ENCODE measurements at places on chromosomes 5 and 9.

GRCh38 chr5:14011089-14012020 lies 66.9 kb upstream of the DNAH5 start:
- DNase-seq: peak; percentile 86

DNA sequence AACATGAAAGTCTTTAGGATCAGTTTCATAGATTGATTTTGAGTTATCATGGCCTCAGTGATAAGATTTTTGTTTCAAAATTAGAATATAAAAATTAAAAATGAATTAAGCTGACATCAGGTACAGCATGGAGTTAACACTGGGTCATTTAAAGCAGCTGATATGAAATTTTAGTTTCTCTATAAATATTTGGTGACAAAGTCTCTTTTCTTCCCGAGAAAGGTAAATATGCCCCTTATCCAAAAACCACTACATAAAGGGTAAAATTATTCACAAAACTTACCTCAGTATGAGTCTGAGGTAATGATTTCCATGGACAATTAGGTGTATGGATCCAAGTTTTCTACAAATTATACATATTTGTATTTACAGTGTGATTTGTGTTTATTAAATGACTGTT lies 121.5 kb upstream of the PJA2 start:
- DNase-seq: no peak

DNA sequence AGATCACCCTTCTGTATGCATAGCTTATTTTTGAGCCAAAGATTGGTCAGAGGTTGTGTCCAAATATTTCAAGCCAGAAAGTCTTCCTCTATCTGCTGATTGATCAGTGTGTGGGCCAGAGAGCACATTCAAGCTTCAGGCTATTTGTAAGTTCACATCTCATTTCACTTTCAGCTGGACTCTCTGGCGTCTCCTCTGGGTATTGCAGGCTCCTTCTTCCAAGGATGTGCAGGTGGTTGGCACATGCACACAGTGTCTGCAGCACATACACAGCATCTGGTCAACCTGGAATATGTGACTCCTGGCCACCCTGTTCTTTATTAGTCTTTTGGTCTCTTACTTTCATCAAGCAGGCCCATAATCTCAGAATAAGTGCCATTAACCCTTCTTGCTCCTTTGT lies 516.1 kb downstream of the ANXA1 start:
- DNase-seq: no peak

DNA sequence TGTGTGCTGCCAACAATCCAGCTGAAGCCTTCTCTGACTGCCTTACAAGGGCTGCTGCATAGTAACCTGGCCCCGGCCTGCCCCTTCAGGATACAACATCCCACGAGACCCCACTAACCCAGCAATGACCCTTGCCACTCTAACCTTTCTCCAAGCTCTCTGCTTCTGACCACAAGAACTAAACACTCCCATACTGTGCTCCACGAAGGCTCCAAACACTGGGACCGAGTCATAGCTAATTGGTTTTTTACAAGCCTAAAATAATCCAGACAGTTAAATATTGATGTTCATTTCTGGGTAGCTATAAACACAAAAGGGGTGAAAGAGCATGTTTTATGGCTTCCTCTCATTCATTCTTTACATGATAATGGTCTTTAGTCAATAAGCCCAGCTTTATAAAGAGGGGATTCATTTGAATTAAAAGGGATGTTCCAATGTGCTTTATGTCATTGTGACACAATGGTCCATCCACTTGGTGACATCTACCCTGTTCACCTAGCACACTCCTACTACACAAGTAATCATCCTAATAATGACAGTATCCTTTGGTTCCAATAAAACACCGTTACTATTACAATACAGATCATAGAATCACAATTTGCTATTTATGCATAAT lies 16.2 kb upstream of the TLE4 start:
- peak; percentile 30 for DNase-seq

DNA sequence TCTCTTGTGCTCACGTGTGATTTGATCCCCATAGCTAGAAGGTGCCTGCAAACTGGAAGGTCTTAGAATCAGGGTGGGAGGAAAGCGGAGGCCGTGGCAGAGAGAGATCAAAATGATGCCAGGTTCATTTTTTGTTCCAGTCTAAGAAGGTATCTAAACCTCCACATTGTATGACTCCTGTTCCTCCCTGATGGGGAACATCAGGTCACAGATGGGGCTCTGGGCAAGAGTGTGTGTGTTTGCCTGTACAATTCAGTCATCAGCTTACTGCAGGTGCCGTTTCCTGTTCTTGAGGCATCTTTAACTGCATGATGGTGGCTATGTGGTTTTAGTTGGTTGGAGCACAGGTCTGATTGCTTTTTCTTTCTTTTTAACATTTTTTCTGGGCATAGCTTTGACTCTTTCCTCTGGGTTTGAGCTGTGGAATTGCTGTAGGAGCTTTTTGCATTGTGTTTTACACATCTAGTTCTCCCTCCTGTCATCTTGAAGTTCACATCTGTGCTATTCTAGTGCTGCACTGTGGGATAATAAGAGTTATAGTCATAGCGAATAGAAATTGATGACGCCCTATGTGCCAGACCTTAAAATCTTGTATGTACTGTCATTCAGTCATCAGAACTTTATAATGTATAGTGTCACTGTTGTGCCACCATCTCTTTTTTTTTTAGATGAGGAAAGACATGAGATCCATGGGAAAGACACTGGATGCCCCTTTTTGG lies 30.8 kb downstream of the ARHGAP26 start:
- no peak for DNase-seq

DNA sequence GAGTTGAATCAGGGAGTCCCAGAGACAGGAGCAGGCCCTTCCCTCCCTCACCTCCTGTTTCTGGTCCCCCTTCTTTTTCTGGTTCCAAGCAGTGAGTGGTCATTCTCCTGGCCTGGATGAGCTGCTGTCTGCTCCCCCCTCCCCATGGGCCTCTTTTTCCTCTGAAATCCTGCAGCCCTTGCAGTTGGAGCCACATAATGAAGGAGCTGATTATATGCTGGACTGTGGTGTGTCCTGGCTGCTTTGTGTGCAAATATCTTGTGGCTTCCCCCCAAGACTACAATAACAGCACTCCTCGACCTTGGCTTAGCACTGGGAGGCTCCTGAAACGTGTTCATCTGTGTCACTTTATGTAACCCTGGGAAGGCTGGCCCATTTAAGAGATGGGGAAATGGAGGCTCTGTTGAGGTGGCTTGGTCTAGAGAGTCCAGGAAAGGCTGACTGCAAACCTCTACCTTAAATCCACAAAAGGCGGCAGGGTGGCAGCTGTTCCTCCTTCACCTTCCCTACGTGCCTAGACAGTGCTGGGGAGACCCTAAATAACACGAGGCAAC lies 69.2 kb downstream of the SH3PXD2B start:
- DNase-seq: no peak

GRCh38 chr5:168531987-168532864 lies 3.1 kb downstream of the FBLL1 start:
- DNase-seq: no peak

- DNase-seq: peak; percentile 89
Observed at GRCh38 chr9:126953041-126953809, 38.6 kb downstream of the RALGPS1 start.

GRCh38 chr5:96657068-96657467 lies 5.1 kb upstream of the CAST start:
- DNase-seq: peak; percentile 94

DNA sequence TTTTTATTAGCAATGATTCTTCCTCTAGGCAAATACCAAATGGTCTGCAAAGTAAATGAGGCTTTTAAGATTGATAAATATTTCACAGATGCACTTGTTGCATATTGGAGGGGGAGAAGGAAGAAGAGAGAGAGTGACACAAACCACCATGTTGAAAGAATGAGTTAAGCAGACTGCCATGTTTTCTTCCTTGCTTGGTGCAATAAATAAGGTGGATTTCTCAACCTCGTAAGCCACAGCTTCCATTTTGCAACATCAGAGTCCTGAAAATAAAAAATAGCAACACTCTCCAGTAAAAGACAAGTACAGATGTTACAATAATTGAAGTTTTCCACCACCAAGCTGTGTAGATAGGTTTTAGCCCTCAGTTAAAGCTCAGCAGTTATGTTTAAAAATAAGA lies 202.9 kb downstream of the SGCD start:
- peak; percentile 7 for DNase-seq

DNA sequence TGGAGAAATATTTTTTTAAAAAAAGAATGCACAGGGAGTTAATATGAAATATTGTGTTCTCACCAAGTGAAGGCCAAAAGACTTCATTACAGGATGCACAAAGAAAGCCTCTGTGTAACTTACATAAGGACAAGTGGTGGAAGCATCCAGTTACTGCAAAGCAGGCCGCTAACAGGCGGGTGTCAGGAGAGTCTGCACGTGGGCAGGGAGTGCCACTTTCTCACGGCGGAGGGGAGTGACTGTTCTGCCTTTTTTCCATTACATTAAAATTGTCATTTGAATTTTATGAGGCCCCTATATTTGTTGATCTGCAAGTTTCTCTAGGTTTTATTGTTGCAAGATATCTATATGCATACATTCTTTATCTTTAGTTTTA lies 28.1 kb upstream of the SPATA31E1 start:
- no peak for DNase-seq

DNA sequence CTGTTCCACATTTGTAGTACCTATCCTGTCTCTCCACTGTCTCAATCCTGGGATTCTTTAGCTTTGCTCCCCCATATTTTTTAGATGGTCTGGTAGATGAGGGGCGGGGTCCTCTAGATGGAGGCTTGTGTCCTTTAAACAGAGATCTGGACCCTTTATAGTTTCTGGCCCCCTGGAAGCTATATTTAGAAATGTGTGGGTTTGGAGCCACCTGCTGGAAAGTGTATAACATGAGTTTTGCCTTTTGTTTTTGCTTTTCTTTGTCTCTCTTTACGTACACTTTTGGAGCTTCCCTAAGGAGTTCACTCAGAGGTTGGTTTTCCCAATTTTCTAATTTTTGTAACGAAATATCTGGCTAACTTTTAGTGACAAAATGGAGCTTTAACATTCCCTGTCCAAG lies 110.7 kb downstream of the CFAP95 start:
- DNase-seq: no peak

GRCh38 chr9:136965771-136966484 lies 11.4 kb upstream of the PTGDS start:
- no peak for DNase-seq

DNA sequence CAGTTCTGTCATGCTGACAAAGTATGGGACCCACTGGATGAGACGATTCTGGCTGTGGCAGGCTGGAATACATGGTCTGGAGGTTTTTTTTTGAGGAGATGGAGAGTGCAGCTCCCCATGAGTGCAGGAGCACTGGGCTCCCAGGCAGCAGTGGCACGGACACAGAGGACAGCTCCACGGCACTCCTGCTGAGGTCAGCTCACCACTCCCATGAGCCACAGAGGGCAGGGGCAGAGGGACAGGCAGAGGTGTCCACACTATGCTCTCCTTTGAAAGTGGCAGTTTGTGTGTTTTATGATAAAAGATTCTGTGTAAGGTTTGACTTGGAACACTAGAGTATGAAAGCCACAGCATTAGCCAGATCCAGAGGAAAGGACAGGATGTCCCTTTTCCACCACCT lies 114.4 kb downstream of the UBE2R2 start:
- DNase-seq: no peak

DNA sequence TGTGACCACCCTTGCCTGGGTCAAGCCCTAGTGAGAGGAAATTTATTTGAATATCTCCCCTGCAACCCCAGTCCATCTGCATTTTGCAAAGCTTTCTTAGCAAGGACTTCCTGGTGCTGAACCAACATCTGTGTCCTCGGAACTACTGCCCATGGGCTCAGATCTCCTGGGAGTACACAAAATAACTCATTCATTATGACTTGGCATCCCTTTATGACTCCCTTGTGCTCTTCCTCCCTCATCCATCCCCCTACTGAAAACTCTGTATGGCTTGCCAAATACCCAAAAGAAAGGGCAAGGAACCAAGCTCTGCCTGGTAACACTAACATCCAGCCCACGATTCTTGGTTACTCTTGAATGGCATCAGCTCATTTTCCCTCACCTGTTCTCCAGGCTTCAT lies 368.5 kb downstream of the NTRK2 start:
- DNase-seq: no peak

DNA sequence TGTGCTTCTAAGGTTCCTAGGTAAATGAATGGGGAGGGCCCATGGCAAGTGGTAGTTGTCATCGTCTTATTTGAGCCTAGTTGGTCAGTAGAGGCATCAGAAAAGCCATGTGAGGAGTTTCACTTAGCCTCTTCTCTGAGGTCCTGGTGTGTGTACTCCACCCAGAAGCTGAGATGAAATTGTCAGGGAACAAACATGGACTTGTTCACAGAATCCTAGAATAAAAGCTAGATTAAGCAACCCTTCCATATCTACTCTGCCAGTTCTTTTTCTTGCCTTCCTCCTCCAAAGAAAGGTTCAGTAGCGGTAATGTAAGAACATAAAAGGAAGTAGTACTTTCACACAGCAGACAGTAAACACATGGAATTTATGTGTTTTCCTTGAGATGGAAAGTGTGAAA lies 70.4 kb downstream of the ARHGAP26 start:
- no peak for DNase-seq

DNA sequence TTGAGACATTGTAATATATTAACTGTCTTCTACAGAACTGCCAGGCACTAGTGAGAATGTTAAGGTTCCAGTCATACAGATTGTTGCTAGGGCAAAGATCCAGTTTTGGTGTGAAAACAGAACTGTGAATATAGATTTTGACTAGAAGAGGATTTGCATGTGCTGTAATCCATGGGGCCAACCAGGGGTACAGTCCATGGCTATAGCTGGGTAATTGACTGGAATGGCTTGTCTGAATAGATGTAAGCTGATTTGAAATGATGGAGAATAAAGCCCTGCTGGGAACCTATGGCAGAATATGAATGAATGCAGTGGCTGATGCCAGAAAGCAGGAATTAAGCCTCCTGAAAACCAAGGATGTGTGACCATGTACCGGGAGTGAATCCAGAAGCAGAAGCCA lies 748.5 kb upstream of the CDH10 start:
- DNase-seq: no peak

- no peak for DNase-seq
Observed at GRCh38 chr9:32811246-32811645, 27.9 kb downstream of the TMEM215 start.

GRCh38 chr5:142813220-142813619 lies 43.0 kb downstream of the ARHGAP26 start:
- DNase-seq: no peak

- no peak for DNase-seq
Observed at GRCh38 chr5:74235552-74235951, 405.0 kb downstream of the ENC1 start.

GRCh38 chr5:57002959-57003485 lies 51.1 kb upstream of the MIER3 start:
- DNase-seq: no peak

- no peak for DNase-seq
Observed at GRCh38 chr9:26689041-26689440, 203.6 kb downstream of the CAAP1 start.

DNA sequence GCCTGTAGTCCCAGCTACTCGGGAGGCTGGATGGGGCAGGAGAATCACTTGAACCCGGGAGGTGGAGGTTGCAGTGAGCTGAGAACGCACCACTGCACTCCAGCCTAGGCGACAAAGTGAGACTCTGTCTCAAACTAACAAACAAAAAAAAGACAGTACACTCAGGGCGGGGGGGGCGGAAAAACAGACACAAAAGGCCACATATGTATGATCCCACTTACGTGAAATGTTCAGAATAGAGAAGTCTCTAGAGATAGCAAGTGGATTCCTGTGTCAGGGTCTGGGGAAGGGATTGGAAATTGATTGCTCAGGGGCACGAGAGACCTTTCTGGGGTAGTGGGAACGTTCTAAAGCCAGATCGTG lies 9.0 kb upstream of the LCN1 start:
- no peak for DNase-seq

GRCh38 chr5:83857341-83857740 lies 136.7 kb upstream of the HAPLN1 start:
- DNase-seq: no peak

- no peak for DNase-seq
Observed at GRCh38 chr9:27792971-27793689, 219.8 kb upstream of the C9orf72 start.

All from IMR-90 (cell line).